CD4-positive, CD25-positive, alpha-beta regulatory T cell (primary cell): ENCODE measurements at places on chromosomes 3 and 15. TPM values are rescaled to one million over a fixed set of nuclear protein-coding genes. Genes with fewer than 3 reads are reported as not detected.

- no peak for DNase-seq
Measured at GRCh38 chr3:32009101-32009500, 27.6 kb downstream of the ZNF860 start.

DNA sequence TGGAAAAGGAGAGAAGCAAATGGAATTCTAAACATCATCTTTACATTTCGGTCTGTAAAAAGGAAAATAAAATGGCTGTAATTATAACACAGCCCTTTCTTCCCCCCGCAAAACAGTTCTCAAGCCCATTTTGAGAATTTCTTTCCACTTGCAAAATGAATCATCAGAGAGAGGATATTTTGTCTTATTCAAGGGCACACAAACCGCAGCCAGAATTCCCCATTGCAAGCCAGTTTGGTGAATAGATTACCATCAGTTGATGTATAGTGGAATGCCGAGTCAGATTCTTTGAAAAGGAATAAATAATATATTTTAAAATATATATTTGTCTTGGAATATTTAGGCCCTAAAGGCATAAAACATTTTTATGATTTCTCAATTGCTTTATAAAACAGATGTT is 420.4 kb upstream of the SEMA6D start:
- DNase-seq = no peak

FETUB gene
- not detected for total RNA-seq

DOCK3 gene
- 0.35 TPM for total RNA-seq

- DNase-seq = no peak
Measured at GRCh38 chr15:56532721-56533460, 68.0 kb upstream of the MNS1 start.

DPPA2 gene
- not detected for total RNA-seq
